Fibroblast of skin of left biceps (primary cell): ENCODE measurements at places on chromosomes 3 and 15.

GRCh38 chr3:42698216-42698910, 4.2 kb downstream of the HHATL start:
- DNase-seq, result no peak

DNA sequence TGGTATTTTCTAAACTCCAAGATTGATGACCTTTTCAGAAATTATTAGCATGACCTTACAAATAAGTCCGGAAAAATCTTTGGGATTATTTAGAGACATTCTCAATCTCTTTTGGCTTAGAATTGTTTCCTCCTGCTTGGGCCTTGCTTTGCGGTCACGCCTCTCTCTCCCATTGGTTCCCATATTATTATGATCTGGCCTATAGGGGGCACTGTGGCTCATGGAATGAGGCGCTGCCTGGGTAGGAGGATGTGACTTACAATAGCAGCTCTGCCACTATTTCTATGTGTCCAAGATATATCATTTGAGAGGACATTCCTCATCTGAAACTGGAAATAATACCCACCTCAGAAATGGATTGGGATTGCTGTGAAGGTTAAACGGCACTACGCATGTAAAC, 464.9 kb downstream of the MFSD1 start:
- DNase-seq, result no peak

GRCh38 chr15:75720297-75720696, 7.6 kb upstream of the CSPG4 start:
- no peak for DNase-seq

GRCh38 chr3:33474896-33475295, 34.7 kb upstream of the UBP1 start:
- no peak for DNase-seq

DNA sequence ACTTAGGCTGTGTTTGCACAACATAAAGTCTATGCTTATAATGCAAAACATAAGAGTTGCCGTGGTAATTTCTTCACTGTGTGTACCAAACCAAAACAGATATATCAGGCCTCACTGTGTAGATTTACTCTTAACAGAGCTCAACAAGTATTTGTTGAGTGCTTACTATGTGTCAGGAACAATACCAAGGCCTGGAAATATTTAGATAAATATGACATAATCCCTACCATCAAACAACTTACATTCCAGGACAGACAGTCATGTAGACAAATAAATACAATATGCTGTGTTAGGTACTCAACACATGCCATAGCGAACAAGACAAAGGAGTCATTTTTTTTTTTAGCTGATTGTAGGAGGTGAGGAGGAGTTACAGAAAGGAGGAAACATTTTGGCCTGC, 554.0 kb downstream of the NSUN3 start:
- DNase-seq, result no peak

DNA sequence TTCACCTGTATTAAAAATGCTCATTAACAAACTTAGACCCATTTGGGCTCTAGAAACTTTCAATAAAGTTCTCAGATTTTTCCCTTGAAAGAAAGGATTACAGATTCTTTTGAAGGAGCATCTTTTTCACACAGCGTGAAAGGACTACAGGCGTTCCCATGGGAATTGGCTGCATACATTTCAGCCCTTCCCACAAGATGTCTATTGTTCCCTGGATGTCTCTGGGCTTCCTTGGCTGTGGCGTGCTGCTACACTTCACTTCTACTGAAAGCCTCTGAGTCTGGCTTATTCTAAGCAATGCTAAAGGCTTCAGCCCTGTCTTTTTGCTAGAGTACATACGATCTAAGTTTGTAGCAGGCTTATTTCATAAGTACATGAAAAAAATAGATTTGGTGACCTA, 1.4 kb downstream of the VEPH1 start:
- DNase-seq, result no peak

DNA sequence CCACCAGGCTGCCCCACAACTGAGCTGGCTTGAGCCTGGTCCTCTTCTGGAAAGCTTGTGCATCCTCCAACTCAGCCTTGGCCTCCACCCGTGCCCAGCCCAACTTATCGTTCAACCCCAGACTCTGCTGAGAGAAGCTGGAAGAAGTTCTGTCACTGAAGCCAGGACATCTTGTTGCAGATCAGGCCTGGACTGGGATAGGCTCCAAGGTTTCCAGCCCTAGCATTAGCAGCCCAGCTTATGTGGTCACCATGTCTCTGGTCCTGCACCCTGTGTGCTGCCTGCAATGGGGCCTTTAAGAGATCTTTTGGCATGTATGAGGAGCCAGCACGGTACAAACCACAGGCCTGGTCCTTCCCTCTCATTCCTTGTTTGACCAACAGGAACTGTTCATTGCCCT, 15.2 kb upstream of the CAMP start:
- no peak for DNase-seq

DNA sequence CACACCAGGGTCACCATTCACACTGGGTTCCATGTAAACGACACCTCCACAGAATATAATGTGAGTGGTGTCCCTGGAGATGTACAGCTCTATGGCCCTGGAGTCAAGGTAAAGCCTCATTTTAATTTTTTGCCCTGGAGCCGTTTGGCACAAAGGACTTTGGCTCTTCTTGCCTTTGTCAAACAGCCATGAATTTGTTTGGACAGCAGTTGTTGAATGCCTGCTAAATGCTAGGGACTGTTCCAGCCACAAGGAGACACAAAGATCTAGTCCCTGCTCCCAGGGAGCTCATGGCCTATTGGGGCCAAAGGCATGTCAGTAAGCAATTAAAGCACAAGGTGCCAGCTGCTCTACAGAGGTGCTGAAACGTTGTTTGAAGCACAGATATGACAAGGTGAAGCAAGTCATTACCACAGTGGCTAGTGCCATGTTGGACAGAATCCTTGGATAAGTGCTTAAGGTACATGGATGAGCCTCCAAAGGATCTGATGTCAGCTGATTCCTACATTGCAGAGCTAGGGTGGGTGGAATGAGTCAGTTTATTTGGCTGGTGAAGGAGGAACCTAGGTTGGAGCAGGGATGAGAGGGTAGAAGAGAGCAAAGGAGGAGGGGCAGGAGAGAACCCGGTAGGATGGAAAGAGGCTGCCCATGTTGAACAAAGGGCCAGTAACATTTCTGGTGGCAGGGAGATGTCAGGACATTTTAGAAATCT, 171.9 kb upstream of the CTDSPL start:
- no peak for DNase-seq

DNA sequence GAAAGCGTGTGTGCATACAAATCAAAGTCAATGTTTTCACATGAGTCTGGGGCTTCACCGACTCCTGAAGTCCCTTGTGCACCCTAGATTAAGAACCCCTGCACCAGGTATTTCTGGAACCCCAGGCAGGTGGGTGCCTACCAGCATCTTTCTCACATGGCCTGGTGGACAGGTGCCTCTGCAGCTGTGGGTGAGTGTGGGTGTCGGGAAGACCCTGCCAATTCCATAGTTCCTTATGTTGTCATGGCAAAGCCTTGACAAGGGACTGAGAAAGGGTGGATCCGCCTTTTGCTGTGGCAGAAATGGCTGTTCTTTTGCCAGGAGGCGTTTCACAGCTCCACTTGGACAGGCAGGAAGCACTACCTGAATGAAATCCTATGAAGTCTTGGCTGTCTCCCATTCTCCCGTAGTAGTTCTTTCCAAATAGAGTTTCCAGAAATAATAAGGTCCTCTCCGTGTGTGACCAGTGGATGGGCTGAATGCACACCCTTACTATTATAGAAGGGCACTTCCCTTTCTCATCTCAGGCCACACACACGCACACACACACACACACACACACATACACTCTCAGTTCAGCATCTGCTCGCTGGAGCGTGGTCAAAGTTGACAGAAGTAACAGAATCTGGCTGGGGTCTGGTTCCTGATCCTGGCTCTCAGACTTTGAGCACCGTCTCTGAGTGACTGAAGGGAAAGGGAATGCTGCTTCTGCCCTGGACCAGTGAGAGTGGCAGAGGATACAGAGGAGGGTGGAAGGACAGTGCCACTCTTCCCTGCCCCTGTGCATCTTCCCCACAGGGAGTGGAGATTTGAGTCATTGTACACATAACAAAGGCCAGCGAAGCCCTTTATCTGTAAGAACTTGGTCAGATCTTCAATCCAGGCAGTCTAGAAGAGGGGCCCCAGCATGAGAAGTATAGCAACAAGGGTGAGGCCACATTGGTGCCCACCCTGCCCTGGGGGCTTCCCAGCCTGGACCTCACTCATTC, 38.7 kb downstream of the PDIA5 start:
- no peak for DNase-seq
